Activated naive CD4-positive, alpha-beta T cell treated with anti-CD3 and anti-CD28 coated beads for 36 hours (primary cell): ENCODE measurements at places on chromosomes 16 and 17. TPM values are rescaled to one million over a fixed set of nuclear protein-coding genes. Genes with fewer than 3 reads are reported as not detected.
A peak's percentile ranks its signal among the peaks of the same experiment; 100 is the strongest.

- H3K4me3 ChIP-seq, result peak overlapping the region; percentile 64
- H3K27ac ChIP-seq, result peak overlapping the region; percentile 98
- no peaks in the 10 kb centered on the region for H3K27me3 ChIP-seq
These were observed 37.5 kb upstream of the CCR7 start for GRCh38 chr17:40602445-40603443.

The MT3 gene
- 0.64 TPM for total RNA-seq

The NEUROD2 gene
- total RNA-seq, result not detected

- no peaks in the 10 kb centered on the region for H3K36me3 ChIP-seq
- no peak overlapping the region for H3K4me3 ChIP-seq
- no peaks in the 10 kb centered on the region for H3K4me1 ChIP-seq
- no peaks in the 10 kb centered on the region for H3K27me3 ChIP-seq
- no peak for DNase-seq
- no peak overlapping the region for H3K27ac ChIP-seq
These were observed 9.4 kb upstream of the DNASE1 start for GRCh38 chr16:3645108-3645503.

The VAC14 gene
- total RNA-seq, result 20.6 TPM

GRCh38 chr17:42422958-42423712 lies at the start of gene CAVIN1:
CAVIN1 (minus strand) TSS chr17:42423256; CDS start chr17:42423097, 159 bp downstream.
- H3K36me3 ChIP-seq, result no peaks in the 10 kb centered on the region
- H3K4me1 ChIP-seq, result peaks cover 9% of the 10 kb centered on the region
- H3K4me3 ChIP-seq, result peak within 1 kb of the TSS; percentile 71

DNA sequence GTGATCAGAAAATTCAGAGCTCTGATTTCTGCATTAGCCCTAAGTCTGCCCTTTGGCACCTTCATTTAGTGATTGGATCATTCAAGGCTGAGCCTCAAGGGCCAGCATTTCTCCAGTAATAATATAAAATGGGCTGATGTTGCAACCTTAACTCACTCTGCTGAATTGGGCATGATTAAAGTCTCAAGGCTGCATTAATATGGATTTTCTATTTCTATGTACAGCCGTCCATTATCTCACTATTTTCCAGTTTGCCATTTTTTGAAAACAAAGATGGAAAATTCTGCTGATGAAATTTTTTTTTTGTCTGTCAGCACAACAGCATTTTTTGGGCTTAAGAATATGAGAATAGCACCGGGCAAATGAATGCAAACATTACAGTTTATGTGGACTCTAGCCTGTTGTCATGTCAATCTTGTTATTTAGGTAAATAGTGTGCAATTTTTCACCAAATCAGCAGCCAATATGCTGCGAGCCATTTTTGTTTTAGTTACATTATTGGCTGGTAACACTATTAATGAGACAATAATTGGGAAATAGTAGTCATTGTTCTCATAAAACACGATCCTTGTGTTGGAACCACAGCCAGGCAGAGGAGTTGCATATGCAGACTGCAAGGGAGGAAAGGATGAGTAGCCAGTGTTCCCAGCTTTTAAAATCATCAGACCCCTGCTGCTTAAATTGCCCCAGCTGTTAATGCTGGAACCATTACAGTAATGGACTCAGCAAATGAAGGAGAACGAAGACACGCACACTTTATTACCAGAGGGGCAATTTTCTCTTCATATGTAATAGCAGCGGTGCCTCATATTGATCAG lies 10.5 kb downstream of the FTO start:
- H3K27me3 ChIP-seq, result no peaks in the 10 kb centered on the region
- peaks cover 33% of the 10 kb centered on the region for H3K4me1 ChIP-seq
- peaks cover 3% of the 10 kb centered on the region for H3K36me3 ChIP-seq

The ST6GALNAC2 gene
- not detected for total RNA-seq

The KRTAP4-4 gene
- total RNA-seq, result not detected

DNA sequence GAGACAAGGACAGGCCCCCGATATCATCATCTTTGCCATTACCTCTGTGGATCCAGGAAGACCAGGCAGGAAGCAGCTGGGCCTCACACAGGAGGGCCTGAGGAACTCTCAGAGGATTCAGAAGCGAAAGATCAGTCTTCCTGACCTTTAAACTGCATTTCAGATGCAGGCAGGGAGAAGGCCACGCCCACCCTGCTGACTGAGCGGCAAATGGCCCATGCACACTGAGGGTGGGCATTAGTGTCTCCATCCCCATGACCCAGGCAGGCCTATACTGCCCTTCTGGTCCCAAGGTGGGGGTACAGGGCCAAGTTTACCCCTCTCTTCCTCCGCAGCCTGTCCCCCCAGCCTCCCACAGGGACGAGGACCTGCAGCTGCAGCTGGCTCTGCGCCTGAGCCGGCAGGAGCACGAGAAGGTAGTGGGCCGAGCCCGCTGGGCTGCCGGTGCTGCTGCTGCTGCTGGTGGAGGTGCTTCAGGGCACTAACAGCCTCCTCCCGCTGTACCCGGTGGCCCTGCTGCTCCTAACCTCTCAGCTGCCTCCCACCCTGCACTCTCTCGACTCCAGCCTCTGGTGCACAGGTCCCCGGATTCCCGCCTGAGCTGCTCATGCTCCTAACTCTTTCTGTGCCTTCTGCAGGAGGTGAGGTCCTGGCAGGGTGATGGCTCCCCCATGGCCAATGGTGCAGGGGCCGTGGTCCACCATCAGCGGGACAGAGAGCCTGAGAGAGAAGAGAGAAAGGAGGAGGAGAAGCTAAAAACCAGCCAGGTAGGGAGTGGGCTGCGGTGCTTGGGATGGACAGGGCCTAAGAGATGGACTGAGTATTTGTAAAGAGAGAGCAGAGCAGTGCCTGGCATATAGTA lies 6.2 kb downstream of the EPN3 start:
- H3K27ac ChIP-seq, result no peak overlapping the region
- no peak for DNase-seq
- H3K36me3 ChIP-seq, result no peaks in the 10 kb centered on the region
- H3K4me3 ChIP-seq, result no peak overlapping the region
- H3K4me1 ChIP-seq, result peaks cover 15% of the 10 kb centered on the region

DNA sequence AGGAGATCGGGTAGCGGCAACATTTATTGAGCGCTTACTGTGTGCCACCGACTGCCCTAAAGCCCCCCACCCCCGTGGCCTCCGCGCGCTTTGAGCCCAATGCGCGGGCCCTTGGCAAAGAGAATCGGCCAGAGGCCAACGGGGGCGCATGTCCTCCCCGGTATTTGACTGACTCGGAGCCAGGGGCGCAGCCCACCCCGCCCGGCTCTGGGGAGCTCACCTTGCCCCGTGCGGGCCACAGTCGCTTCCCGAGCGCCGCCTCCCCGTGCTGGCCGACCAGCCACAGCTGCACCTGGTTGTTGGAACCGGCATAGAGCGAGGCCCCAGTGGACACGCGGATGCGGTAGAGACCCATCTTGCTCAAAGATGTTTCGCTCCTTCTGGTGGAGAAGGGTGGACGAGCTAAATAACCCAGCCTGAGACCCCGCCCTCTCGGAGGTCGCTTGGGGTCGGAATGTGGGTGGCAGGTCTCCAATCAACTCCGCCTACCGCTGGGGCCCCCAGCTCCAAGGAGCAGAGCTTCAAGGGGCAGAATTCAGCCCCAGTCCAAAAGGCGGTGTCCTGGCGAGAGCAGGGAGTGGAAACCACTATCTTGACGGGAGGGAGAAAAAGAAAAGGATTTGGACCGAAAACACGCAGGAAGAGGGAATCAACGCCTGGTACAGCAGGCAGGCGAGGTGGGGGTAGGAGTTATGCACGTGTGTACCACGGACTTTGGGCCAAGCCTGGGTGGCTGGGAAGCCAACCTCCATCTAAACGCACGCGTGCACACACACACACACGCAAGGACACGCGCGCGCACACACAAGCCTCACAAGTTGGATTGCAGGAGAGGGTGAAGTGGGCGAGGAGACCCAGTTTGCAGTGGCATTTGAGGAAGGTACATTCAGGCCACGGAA lies at the start of gene ALOX15:
Gene ALOX15, minus strand, starts transcription at position 382 of the 899 bp plus-strand sequence. Its CDS starts 27 bp downstream, at position 355.
- H3K27me3 ChIP-seq, result peaks cover 70% of the 10 kb centered on the region
- no peak within 1 kb of the TSS for H3K27ac ChIP-seq
- no peak within 1 kb of the TSS for H3K4me3 ChIP-seq
- peaks cover 14% of the 10 kb centered on the region for H3K4me1 ChIP-seq
